ENCODE measurements at places on chromosomes 4 and X.
A peak's percentile ranks its signal among the peaks of the same experiment; 100 is the strongest.

GRCh38 chr4:158826057-158826456 is 57.2 kb downstream of the FNIP2 start:
- no peak for DNase-seq

DNA sequence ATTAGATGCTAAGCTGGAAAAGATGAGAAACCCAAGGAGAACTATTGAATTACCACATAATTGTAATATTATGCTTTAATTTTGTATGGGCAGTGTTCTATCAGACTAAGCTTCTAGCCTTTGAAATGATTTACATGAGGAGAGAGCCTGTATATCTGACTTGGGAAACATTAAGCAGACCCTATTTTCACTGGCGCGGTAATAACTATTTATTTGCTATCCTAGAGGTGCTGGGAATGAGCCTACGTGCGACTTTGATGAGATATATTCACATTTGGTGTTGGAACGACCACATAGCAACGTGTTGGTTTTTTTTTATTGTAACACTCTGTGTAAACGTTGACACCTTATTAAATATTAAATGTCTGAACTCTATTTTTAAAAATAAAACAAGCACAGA is 80.5 kb downstream of the CLCN4 start:
- no peak for DNase-seq

DNA sequence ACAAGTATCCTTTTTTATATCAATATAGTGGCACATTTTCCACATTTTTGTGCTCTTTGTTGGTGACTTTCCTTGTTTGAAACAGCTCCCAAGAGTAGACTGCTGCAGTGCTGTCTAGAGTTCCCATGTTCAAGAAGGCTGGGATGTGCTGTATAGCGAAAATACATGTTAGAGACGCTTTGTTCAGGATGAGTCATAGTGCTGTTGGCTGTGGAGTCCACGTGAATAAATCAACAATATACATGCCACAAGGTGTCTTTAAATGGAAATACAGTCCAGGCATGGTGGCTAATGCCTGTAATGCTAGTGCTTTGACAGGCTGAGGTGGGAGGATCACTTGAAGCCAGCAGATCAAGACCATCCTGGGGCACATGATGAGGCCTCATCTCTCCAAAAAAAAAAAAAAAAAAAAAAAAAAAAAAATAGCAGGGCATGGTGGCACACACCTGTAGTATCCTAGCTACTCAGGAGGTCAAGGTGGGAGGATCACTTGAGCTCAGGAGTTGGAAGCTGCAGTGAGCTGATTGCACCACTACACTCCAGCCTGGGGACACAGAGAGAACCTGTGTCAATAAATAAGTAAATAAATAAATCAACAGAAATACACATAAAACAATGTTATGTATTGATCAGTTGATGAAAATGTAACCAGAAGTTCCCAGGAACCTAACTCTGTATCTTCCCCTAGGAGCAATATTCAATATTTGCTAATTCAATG is 256.8 kb upstream of the STS start:
- DNase-seq: no peak

DNA sequence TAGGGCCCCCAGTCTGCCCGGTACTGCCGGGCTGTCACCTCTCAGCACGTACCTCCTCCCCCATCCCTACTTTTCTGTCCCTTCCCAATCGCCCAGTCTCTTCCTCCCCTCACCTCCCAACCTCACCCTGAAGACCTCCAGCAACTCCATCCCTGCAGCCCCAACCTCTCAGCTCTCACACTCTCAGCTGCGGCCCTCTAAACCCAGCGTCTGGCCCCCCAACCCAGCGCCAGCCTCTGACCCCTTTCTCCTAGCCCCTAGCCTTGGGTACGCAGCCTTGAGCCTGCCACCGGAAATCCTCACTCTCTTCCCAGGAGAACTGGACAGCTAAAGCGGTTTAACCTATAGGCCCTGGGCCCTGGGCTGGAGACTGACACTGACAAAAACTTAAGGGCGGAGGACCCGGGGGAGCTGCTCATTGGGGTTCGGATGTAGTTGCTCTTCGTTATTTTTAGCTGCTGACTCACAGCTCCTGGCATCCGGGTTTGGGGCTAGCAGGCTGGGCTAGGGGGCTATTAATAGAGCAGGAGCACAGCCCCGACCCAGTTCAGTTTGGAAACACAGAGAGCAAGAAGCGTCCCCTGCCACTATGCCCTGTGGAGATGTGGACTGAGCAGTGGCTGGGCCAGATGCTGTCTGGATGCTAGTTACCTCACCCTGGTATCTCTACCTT is 9.6 kb upstream of the DLG3 start:
- no peak for DNase-seq

DNA sequence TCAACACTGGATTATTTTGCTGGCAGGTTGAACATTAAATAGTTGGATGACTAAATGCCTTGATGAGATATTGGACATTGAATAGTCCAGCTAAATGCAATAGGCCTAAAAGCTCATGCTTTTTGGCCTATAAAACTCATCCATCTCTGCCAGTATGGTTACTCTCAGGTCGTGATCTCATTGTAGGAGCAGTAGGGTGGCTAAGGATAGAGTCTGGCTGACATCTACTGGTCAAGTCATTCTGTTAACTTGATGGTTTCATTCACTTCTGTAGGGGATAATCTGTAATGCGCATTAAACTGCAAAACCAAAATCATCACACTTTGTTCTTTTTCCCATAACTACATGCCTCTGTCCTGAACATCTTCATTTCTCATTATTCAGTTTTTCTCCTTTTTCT is 227.0 kb downstream of the DKK2 start:
- DNase-seq: peak; percentile 72

- DNase-seq: peak; percentile 48
Observed at GRCh38 chr4:146340798-146341197, 126.5 kb downstream of the REELD1 start.

DNA sequence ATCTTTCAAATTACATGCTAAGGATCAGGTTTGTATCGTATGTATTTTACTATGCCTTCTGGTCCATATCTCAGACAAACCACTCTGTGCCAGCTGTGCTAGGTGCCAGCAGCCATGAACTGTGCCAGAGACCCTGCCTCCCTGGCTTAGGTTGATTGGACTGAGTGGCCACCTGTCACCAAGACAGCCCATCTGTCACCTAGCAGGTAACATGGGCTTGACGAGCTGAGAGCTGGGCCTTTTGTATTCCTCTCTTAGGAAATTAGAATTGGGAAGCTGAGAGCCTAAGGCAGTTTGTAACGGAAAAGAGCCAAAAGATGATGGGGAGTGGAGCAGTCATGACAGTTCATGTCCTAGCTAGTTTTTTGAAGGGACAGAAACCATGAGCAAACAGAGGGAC is 42.5 kb downstream of the TMEM164 start:
- DNase-seq: no peak

DNA sequence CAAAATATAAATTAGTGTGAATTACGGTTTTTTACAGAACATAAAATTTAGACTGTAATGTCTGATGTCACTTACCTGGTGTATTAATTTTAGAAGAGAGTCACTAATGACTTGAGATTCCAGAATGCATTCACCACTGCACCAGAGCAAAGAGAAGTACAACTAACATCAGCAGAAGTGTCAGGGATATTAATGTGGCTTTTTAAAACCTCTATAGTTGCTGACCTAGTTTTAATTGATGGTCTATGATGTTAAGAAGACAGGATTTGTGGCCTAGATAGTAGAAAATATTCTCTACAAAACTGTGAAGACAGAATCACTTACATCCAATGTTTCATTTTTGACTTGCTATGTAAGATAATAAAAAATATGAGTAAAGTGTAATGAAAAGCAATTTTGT is 1181.6 kb downstream of the RAPGEF2 start:
- DNase-seq: no peak

DNA sequence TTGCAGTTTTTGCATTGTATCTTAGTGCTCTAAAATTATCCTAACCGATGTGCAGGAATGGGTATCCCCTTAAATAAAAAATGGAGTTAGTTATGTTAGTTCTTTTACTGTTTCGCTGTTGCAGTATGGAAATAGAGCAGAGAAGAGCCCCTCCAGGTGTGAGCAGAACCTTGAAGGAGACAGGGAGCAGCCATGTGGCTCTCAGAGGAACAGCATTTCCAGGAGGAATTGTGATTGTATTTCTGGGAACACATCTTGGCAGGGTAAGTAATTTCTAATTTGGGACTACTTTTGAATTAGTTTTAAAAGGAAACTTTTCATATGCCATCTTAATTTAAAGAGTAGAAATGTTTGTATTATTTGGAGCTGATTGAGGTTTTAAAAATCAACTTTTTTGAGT is 5.3 kb upstream of the CCDC158 start:
- no peak for DNase-seq

GRCh38 chr4:69754926-69755580 is 5.4 kb downstream of the SULT1B1 start:
- DNase-seq: no peak

DNA sequence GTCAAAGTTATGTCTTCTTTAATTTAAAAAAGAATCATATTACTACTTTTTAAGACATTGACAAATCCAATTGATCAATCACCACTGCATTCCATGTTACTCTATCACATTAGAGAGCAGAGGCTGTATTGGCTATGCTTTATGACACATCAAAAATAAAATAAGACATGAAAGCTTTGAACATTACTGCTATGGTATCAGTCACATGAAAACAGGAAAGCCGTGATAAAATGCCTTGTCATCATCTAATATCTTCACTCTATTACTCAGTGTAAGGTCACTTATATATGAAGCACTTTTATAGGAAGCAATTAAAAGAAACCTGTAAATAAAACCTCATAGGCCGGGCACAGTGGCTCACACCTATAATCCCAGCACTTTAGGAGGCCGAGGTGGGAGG is 27.7 kb upstream of the CEP135 start:
- DNase-seq: no peak

GRCh38 chr4:6270636-6271121 is 1.0 kb downstream of the WFS1 start:
- peak; percentile 36 for DNase-seq

DNA sequence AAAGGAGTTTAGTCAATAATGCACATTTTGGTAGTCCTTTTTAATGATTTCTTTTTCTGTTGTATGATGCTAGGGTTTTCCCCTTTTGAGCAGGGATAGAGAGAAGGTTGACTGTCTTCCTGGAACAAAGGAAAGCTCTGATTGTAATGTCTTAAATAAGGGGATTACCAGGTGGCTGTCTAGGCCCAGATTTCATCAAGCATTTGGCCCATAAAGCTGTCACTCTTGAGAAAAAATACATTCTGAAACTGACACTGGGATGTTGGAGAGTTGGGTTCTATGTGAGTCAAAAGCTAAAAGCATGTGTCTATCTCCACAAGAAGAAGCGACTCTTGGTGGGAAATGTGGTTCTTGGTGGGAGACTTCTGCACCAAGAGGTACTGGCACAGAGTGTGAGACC is 26.4 kb downstream of the KIAA1210 start:
- no peak for DNase-seq

DNA sequence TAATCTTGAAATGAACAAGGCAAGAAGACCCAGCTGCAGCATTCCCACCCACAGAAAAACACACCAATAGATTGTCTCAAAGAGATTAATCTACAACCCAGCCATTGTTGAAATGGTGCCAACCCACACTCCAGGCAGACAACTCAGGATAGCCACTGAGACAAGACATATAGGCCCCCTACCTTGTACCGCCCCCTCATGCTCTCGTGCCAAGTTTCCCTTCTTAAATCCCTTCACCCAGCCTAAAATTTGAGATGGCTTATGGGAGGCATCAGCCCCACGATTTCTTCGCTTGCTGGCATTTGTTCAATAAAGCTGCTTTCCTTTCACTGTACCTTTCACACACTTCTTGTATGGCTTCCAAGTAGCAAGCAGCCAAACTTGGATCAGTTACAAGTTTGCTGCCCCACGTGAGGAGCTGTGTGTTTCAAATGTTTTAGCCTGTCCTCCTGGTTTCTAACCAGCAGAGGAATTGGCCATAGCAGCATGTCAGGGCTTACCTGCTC is 1754.1 kb downstream of the C4orf33 start:
- DNase-seq: no peak

DNA sequence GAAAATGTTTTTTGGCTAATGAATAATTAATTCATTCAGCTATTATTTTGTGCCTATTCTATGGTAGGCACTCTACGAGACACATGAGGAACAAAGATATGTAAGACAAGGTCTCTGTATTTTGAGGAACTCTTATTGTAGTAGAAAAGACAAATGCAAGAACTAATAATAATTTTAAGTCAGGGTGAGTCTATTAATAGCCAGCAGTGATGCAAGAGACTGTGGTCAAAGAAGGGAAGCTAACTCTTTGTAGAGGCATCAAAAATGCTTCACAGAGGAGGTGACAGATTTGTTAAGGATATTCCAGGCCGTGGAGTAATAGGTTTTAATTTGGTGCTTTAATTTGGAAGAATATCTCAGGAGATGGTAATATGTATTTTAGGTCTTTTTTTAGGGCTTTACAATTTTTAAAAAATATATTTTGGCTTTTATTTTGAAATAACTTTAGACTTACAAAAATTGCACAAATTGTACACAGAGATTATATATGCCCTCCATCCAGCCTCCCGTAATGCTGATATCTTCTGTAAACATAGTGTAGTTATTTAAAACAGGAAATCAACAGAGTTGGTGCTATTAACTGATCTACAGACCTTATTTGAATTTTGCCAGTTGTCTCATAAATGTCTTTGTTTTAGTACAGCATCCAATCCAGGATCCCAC is 48.1 kb downstream of the DCLK2 start:
- DNase-seq: no peak

DNA sequence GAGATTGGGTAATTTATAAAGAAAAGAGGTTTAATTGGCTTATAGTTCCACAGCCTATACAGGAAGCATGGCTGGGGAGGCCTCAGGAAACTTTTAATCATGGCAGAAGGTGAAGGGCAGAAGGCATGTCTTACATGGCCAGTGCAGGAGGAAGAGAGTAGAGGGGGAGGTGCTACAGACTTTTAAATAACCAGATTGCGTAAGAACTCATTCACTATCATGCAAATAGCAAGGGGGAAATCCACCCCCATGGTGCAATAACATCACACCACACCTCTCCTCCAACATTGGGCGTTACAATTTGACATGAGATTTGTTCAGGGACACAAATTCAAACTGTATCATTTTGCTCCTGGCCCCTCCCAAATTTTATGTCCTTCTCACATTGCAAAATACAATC is 353.8 kb upstream of the PABPC5 start:
- no peak for DNase-seq

DNA sequence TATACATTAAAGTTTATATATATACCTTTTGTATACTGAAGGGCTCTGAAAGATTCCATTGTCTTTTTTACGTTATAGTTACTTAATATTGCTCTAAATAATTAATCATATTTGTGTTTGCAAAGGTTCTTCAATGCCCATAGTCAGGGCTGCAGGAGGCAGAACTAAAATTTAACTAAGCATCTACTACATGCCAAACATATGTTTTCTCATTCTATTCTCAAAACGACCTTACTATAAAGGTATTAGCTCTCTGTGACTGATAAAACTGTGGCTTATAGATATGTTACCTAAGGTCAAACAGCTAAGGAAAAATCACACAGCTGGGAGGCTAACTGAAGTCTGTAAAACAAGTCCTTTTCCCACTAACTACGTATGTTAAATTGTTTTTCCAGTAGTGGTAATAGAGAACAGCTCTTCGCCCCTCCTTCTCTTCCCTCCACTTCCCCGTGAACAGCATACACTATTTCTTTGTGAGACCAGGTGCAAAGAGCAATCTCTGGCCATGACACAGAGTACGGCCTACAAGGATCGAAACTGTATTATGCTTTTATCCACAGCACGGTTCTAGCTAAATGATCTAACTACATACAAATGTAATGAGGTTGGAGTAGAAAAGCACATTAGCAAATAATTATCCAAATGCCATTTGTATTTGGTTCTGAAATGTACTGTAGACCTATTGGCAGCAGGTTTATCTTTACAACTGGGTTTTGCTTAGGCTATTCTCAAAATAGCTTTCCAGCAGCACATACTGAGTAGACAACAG is 1.7 kb downstream of the CNOT6L start:
- DNase-seq: peak; percentile 27
